ENCODE measurements at places on chromosomes 4 and X. TPM values are rescaled to one million over a fixed set of nuclear protein-coding genes. Genes with fewer than 3 reads are reported as not detected.

Gene GAGE13
- total RNA-seq = not detected

Gene LAGE3
- 16.2 TPM for total RNA-seq

Gene TMPRSS11B
- not detected for total RNA-seq

Gene SGCB
- 79.7 TPM for total RNA-seq

Gene HSFX2
- 0.75 TPM for total RNA-seq

Gene SLC6A8
- total RNA-seq = 14.6 TPM

Gene EDNRA
- total RNA-seq = 24.0 TPM

Gene ANXA10
- not detected for total RNA-seq

Gene CLDN34
- total RNA-seq = not detected

Gene ADGRG2
- 16.4 TPM for total RNA-seq

Gene RTL3
- 1.3 TPM for total RNA-seq

Data from muscle of leg (tissue), 16 donors.